ENCODE measurements at places on chromosomes 12 and 14. TPM values are rescaled to one million over a fixed set of nuclear protein-coding genes. Genes with fewer than 3 reads are reported as not detected.

Gene MYH6
- not detected for total RNA-seq

Gene KLRB1
- total RNA-seq = 0.36 TPM

DNA sequence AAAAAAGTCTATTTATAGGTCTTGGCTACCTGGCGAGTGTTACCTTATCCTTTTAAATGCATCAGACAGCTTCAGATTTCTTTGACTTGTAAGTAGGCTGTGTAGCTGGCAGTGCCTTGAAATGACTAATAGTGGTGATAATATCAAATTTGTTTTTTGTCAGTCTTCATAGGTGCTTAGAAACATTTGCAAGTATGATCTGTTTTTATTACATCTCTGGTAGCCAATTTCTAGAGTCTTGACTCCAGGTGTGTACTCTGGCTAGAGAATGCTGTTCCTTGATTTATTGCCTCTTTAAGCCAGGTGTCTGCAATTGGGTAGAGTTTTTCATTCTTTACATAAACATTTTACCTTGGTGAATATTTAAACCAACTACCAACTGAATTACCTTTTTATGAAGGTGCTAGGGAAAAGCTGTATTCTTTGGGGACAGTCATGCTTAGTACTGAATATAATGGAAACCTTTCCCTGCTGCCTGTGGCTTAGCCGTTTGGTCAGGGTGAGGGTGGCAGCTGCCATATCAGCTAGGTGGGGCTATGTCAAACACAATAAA lies 32.6 kb downstream of the MLXIP start:
- peaks cover 20% of the 10 kb centered on the region for H3K4me1 ChIP-seq
- H3K27me3 ChIP-seq = no peaks in the 10 kb centered on the region
- DNase-seq = no peak
- H3K36me3 ChIP-seq = no peaks in the 10 kb centered on the region

DNA sequence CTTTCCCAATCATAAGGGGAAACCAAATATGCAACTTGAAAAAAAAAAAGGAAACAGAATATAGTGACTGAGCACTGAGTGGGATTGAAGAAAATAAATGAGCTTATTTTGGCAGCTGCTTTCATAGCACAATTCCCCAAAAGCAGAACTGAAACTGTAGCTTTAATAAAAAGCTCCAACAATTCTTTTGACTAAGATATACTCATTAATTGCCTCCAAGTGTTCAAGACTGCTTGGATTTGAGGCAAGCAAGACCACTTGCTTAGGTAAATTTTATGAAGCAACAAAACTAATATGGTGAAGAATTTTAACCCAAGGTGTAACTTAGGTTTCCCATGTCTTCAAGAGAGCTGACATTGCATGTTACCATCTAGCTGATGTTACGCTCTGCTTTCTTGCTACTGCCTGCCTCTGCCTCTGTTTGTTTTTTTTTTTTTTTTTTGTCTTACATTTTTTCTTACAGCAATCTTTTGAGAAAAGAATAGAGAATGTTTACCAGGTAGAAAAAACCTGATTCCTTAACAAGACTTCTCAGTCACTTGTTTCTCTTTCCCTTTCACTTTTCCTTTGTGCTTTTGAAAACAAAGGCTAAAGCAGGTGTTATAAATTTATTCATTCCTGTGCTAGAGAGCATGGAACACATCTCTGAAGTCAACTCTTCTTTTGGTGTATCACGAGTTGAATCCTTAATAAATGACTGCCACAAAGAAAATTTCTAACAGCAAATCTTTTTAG lies 134.4 kb downstream of the BCAT1 start:
- H3K27me3 ChIP-seq = no peaks in the 10 kb centered on the region
- H3K4me3 ChIP-seq = no peak overlapping the region
- H3K27ac ChIP-seq = no peak overlapping the region
- no peak for DNase-seq
- no peaks in the 10 kb centered on the region for H3K4me1 ChIP-seq

DNA sequence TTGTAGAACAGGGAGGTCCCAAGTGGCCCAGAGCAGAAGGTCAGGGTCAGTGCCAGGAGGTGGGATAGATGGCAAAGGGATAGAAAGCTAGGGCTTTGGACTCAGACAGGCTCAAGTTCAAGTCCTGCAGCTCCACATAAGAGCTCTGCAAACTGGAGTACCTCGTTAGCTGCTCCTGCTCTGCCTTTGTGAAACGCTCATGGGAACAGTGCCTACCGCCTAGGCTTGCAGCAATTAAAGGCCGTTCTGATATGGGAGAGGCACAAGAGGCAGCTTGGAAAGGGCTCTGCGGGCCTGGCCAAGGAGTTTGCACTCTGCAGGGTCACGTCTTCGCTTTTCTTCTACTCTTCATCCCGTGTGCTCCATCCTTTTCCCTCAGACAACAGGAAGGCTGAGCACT lies 54.1 kb downstream of the MAP1LC3B2 start:
- H3K4me3 ChIP-seq = no peak overlapping the region
- H3K27ac ChIP-seq = no peak overlapping the region
- no peaks in the 10 kb centered on the region for H3K36me3 ChIP-seq
- no peak for DNase-seq
- no peaks in the 10 kb centered on the region for H3K27me3 ChIP-seq

DNA sequence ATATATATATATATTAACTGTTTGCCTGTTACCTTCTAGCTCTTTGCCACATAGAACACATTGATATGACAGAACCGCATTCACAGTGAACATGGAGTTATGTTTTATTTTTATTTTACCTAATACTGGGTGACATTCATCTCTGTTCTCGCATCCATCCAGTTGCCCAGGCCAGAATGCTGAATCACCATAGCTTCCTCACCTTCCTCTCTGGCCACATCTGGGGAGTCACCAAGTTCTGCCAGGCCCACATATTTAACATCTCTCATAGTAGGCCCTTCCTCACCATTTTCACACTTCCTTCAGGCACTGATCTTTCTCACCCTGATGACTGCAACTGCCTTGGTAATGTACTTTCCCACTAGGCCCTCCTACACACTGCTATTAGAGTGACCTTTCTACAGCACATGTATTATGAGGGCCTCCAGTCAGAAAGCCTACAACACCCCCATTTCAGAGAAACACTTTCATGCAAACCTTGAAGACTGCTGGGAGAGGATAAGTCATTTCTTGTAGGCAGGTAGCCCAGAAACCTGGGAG lies 106.8 kb downstream of the LGR5 start:
- no peaks in the 10 kb centered on the region for H3K4me1 ChIP-seq
- DNase-seq = no peak
- H3K27me3 ChIP-seq = no peaks in the 10 kb centered on the region
- no peak overlapping the region for H3K4me3 ChIP-seq
- no peak overlapping the region for H3K27ac ChIP-seq

- H3K4me1 ChIP-seq = no peaks in the 10 kb centered on the region
- H3K4me3 ChIP-seq = no peak overlapping the region
- H3K27me3 ChIP-seq = no peaks in the 10 kb centered on the region
- DNase-seq = no peak
- no peak overlapping the region for H3K27ac ChIP-seq
Measured at GRCh38 chr12:10654003-10654402, 19.8 kb downstream of the STYK1 start.

GRCh38 chr12:14777271-14777670 lies 26.0 kb downstream of the WBP11 start:
- no peak overlapping the region for H3K27ac ChIP-seq
- no peaks in the 10 kb centered on the region for H3K27me3 ChIP-seq
- H3K4me3 ChIP-seq = no peak overlapping the region
- DNase-seq = no peak

DNA sequence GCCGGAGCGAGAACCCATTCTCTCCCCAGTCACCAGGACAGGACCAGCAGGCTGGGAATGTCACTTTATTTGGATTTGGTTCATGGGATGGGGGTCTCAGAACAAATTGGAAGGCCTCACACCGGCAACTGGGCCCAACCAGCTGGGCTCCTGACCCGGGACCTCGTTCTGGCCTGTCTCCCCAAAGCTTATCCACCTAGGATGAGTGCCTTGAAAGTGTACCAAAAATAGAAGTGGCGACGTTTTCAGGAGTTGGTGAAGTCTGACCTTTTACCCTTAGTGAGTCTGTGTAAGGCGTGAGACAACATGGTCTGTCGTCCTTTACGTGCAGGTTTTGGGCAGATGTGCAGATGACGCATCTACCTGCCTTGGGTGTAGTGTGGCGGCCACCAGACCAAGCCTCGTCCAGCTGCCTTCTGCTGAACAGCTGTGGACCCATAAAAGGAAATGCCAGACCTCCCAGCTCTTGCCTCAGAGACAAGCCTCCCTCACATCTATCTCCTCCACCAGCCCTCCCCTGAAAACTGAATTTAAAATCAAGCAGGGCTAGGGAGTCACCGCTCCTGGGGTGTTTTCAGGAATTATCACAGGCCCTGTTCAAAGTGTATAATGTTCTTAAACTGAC lies 36.6 kb upstream of the CLMN start:
- H3K27ac ChIP-seq = no peak overlapping the region
- DNase-seq = no peak
- H3K36me3 ChIP-seq = no peaks in the 10 kb centered on the region
- H3K4me1 ChIP-seq = no peaks in the 10 kb centered on the region
- H3K27me3 ChIP-seq = no peaks in the 10 kb centered on the region
